Fibroblast of skin of abdomen (primary cell): ENCODE measurements at places on chromosomes 16 and 17.

DNA sequence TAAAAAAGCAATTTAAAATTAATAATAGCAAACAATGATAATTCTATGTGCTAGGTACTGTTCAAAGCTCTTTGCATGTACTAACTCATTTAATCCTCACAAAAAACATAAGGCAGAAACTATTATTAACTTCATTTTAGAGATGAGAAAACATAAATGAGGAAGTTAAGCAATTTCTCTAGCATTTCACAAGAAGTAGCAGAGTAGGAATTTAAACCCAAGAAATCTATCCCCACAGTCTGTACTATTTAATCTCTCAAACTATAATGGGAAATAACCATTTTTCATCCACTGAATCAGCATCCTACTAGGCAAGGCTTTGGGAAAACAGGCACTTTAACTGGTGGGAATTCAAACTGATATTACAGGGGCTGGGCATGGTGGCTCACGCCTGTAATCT lies 42.2 kb upstream of the INTS2 start:
- DNase-seq = no peak

- no peak for DNase-seq
Measured at GRCh38 chr16:165539-166374, at the start of gene HBM. Gene HBM, plus strand, starts transcription at chr16:165978. Its CDS starts 20 bp downstream, at chr16:165998.

DNA sequence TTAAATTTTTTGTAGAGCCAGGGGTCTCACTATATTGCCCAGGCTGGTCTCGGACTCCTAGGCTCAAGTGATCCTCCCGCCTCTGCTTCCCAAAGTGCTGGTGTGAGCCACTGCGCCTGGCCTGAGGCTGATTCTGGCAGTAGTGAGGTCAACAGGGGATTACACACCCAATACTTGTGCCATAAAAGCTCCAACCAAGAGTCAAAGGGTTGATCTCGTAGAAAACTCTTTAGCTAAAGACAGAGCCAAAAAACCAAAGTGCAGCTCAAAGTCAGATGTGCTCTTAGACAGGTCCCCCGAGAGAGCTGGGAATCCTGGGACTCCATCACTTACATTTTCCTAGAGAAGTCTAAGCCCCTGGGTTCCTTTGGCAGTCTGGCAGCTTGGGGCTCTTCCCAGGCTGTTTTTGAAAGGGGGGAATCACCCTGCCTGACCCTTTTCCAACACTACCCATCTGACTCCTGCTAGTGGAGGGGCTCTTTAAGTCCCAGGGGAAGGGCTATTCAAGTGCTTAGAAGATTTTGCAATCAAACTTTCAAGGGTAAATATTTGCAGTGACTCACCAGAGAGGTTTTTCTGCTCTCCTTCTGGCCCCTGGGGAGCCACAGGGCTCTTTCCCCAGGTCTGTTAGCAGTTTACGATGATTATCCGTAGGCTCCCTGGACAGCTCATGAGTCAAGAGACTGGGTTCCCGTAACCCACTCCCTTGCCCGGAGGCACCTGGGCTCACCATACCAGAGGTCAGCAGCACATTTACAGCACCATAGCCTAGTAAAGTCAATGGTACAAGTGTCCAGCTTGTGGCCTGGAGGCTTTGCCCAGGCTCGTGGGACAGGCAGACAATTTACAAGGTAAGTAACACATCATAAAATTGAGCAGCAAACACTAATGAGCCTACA lies 408.7 kb downstream of the SLC39A11 start:
- peak; percentile 92 for DNase-seq

DNA sequence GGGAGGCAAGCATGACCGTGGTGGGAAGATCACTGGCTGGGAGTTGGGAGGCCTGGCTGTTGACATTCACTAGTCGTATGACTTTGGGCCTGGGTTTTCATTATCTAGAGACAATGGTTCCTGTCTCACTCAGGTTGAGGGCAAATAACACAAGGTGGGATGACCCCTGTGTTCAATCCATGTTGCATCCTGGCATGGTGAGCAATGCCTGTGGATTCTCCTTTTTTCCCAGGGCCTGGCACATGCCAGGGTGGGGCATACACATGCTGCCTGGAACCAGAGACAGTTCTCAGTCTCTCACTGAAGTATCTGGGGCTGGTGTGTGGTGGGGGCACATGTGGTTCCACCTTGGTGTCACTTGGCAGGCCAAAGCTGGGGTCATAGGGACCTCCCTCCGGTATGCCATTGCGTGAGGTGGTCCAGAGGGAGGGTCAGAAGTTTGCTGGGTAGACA lies 5.4 kb downstream of the THRA start:
- no peak for DNase-seq

DNA sequence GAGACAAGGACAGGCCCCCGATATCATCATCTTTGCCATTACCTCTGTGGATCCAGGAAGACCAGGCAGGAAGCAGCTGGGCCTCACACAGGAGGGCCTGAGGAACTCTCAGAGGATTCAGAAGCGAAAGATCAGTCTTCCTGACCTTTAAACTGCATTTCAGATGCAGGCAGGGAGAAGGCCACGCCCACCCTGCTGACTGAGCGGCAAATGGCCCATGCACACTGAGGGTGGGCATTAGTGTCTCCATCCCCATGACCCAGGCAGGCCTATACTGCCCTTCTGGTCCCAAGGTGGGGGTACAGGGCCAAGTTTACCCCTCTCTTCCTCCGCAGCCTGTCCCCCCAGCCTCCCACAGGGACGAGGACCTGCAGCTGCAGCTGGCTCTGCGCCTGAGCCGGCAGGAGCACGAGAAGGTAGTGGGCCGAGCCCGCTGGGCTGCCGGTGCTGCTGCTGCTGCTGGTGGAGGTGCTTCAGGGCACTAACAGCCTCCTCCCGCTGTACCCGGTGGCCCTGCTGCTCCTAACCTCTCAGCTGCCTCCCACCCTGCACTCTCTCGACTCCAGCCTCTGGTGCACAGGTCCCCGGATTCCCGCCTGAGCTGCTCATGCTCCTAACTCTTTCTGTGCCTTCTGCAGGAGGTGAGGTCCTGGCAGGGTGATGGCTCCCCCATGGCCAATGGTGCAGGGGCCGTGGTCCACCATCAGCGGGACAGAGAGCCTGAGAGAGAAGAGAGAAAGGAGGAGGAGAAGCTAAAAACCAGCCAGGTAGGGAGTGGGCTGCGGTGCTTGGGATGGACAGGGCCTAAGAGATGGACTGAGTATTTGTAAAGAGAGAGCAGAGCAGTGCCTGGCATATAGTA lies 6.2 kb downstream of the EPN3 start:
- no peak for DNase-seq

DNA sequence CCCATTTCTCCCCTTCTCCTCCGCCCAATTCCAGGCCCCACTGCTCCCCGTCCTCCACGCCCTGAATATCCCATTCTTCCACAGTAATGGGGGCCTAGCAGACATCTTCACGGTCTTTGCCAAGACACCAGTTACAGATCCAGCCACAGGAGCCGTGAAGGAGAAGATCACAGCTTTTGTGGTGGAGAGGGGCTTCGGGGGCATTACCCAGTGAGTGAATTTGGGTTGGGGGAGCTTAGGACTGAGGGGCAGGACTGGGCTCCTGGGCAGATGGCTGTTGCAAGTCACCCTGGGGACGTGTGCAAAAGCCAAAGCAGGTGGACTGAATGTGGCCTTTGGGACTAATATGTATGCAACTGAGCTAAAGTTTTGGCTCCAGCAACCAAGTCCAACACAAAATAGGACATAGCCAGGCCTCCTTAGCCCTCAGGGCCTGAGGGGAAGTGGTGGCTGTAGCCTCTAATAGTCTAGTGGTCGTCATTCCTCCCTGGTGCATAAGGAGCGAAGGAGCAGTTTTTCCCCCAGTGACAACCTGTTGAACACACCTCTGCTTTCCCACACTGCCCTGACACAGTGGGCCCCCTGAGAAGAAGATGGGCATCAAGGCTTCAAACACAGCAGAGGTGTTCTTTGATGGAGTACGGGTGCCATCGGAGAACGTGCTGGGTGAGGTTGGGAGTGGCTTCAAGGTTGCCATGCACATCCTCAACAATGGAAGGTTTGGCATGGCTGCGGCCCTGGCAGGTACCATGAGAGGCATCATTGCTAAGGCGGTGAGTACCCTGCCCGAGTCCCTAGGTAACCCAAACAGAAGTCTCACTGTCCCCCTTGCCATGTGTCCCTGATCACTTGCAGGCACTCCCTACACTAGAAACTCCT lies 2.6 kb downstream of the ACADVL start:
- DNase-seq = no peak

- DNase-seq = no peak
Measured at GRCh38 chr17:28897769-28898526, 415 bp upstream of the FLOT2 start.
